Stimulated activated CD4-positive, alpha-beta T cell treated with anti-CD3 and anti-CD28 coated beads, Interleukin-1b, Interleukin-23, amount 100 ng/mL, for 48 hours (primary cell): ENCODE measurements at places on chromosomes 5 and 9.

DNA sequence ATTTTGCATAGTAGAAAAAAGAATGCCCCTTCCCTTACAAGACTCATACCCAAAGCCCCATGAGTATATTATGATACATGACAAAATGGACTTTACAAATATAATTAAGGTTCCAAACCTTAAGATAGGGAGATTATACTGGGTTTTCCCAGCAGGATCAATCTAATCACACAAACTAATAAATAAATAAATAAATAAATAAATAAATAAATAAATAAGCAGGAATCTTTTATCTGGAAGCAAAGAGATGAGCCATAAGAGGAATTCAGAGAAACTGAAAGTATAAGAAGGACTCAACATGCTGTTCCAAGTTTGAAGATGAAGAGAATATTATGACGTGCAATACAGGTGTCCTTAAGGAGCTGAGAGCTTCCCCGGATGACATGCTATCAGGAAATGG, 1174.5 kb downstream of the DTWD2 start:
- no peak for DNase-seq

GRCh38 chr5:175813943-175814630, 57.3 kb upstream of the CPLX2 start:
- no peak for DNase-seq

- no peak for DNase-seq
These were observed 1083.4 kb upstream of the CDH18 start for GRCh38 chr5:21071421-21071820.

GRCh38 chr5:55700745-55701144, 11.4 kb downstream of the SLC38A9 start:
- DNase-seq: no peak

DNA sequence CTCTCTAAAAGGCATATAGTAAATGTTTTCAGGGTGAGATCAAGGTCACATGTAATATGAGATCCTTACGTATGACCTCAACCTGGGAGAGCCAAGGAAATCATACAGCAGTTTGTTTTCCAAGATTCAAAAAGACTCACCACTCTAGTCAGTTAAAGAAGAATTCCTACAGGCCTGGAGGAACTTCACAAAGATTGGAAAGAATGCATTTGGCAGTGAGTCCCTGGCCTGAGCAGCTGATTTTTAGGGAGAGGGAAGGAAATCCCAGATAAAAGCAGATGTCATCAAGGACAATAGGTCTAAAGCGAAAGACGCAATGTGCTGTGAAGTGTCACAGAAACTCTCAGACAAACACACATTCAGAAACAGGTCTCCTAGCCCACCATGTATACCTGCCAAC, 424.0 kb upstream of the ZNF462 start:
- DNase-seq: no peak
